ENCODE measurements at places on chromosomes 5 and 9. TPM values are rescaled to one million over a fixed set of nuclear protein-coding genes. Genes with fewer than 3 reads are reported as not detected.
A peak's percentile ranks its signal among the peaks of the same experiment; 100 is the strongest.

GRCh38 chr9:68476847-68477246 lies 63.8 kb downstream of the TMEM252 start:
- H3K36me3 ChIP-seq: no peaks in the 10 kb centered on the region
- no peak overlapping the region for H3K27ac ChIP-seq
- no peaks in the 10 kb centered on the region for H3K4me1 ChIP-seq
- H3K4me3 ChIP-seq: no peak overlapping the region

DNA sequence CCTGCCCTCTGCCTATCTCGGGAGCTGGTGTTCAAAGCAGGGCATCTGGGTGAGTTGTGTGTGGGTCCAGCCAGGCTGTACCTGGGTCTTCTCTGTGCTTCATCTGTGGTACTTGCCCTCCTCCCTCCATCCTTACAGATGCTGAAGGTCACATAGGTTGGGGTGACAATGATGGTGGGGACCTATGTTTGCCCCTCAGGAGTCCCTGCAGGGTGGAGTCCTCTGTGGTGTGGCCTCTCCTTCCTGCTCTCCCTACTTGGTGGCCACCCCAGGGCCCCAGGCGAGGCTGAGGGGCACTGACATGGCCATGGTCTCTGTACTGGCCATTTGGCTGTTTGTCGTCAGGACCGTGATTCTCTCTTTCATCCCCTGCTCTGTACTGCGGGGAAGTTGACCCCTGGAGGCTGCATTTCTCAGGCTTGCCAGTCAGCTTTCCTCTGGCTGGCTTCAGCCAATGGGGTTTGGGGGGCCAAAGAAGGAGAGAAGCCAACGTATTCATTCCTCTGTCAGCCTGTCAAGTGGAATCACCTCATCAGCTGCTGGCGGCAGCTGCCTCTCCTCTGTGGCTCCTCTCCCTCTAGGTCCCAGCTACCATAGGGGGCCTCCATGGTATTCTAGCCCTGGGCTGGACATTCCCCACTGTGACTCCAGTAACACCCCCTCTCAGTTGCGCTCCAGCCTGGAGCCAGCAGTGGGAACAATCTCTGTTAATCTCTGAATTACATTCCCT lies 4.6 kb downstream of the DCANP1 start:
- H3K36me3 ChIP-seq: no peaks in the 10 kb centered on the region
- H3K27ac ChIP-seq: no peak overlapping the region
- H3K4me1 ChIP-seq: no peaks in the 10 kb centered on the region
- DNase-seq: no peak
- no peak overlapping the region for H3K4me3 ChIP-seq
- peaks cover 4% of the 10 kb centered on the region for H3K27me3 ChIP-seq

Gene NME5
- total RNA-seq: not detected

DNA sequence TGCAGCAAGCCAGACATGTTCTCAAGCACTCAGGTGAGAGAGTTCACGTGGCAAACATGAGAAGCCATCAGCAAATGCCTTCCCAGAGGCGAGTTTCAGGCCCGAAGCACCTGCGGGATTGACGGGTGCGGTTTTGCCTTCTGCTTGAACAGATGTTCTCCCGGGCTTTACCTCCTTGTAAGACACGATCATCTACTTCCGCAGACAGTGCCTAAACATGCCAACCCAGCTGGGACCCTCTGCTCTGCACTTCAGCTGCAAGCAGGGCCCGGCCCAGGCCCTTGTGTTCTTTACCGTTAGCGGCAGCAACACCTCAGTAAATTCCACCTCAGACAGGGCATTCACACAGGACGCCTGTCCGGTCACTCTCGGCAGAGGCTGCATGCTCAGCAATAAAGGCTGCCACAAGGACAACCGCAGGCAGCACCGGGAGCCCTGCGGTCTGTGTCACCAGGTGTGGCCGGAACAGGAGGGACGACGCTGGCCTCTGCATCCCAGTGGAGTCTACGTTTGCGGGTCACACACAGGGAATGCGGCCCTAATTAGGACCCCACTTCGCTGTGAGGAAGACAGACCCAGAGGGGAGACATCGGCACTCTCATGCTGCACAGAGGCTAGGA lies 139.6 kb downstream of the ROR2 start:
- no peak overlapping the region for H3K4me3 ChIP-seq
- H3K27ac ChIP-seq: no peak overlapping the region
- H3K36me3 ChIP-seq: no peaks in the 10 kb centered on the region
- no peaks in the 10 kb centered on the region for H3K4me1 ChIP-seq
- peaks cover 2% of the 10 kb centered on the region for H3K27me3 ChIP-seq

- H3K27me3 ChIP-seq: no peaks in the 10 kb centered on the region
- no peak for DNase-seq
- H3K27ac ChIP-seq: peak overlapping the region; percentile 40
- peaks cover 45% of the 10 kb centered on the region for H3K36me3 ChIP-seq
Observed at GRCh38 chr9:110083866-110084265, 124.1 kb downstream of the C9orf152 start.

Gene IL5
- total RNA-seq: 113 TPM

- H3K4me1 ChIP-seq: peaks cover 9% of the 10 kb centered on the region
- no peaks in the 10 kb centered on the region for H3K36me3 ChIP-seq
- no peak overlapping the region for H3K4me3 ChIP-seq
- no peak overlapping the region for H3K27ac ChIP-seq
- H3K27me3 ChIP-seq: peaks cover 4% of the 10 kb centered on the region
- no peak for DNase-seq
Observed at GRCh38 chr5:96838201-96839070, 30.7 kb upstream of the ERAP1 start.

Gene MEF2C
- 0.25 TPM for total RNA-seq

DNA sequence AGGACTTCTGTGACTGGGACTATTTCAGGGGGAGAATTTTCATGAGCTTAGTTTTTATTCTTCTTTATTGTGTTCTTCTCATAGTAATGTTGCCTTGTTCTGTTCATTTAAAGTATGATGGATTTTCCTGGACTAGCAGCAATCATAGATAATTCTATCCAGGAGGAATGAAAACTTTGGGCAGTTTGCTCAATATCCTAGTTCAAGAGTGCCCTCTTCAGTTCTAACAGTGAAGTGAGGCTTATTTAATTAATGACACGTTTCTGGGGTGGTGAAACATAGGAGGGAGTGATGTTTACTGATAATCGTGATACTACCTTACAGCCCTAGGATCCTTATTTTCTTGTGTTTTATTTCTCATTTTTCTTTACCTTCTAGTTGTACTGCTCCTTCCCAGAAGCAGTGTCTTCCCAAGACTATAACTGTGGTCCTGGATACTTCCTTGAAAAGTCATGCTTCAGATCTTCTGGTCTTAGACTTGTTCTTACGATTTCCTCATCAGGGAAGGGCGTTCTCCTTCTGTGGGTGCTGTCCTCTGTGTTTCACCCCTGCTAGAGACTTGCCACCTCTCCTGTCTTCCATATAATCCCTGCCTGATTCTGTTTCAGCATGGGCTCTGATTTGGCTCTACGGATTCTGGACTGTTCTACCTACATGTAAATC lies 57.4 kb downstream of the CFAP95 start:
- H3K4me3 ChIP-seq: no peak overlapping the region
- no peak overlapping the region for H3K27ac ChIP-seq
- no peak for DNase-seq
- peaks cover 27% of the 10 kb centered on the region for H3K27me3 ChIP-seq

- H3K4me3 ChIP-seq: no peak overlapping the region
- H3K27me3 ChIP-seq: peaks cover 49% of the 10 kb centered on the region
- H3K36me3 ChIP-seq: no peaks in the 10 kb centered on the region
- no peak overlapping the region for H3K27ac ChIP-seq
- peaks cover 2% of the 10 kb centered on the region for H3K4me1 ChIP-seq
Observed at GRCh38 chr9:21434202-21435014, 5.8 kb upstream of the IFNA1 start.

DNA sequence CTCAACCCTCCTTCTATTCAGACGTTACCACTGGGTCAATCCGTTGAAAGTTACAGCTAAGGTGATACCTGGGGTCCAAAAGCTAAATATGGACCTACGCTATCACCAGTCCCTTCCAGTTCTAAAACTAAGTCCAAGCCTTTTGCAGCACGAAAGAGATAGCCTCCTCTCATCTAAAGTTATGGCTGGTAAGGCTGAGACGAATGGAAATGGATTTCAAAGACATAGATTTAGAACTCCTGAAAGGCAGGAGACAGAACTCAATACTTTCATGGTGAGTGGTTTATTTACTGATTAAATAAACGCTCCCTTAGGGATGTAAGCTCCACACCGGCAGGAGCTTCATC lies 751 bp upstream of the RIC1 start:
- peaks cover 52% of the 10 kb centered on the region for H3K4me1 ChIP-seq
- peaks cover 21% of the 10 kb centered on the region for H3K36me3 ChIP-seq
- no peaks in the 10 kb centered on the region for H3K27me3 ChIP-seq
- H3K4me3 ChIP-seq: peak overlapping the region; percentile 98
- peak overlapping the region; percentile 97 for H3K27ac ChIP-seq

DNA sequence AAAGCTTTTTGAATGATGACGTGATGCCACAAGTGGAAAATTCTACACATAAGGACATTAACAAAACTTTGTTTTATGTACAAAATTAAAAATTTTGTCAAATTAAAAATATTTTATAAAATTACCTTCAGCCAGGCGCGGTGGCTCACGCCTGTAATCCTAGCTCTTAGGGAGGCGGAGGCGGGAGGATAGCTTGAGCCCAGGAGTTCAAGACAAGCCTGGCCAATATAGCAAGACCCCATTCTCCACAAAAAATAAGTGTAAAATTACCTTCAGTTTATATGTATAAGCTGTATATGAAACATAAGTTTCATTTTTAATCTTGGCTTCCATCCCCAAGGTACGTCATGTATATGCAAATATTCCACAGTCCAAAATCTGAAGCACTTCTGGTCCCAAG lies 40.9 kb downstream of the CDK7 start:
- no peak overlapping the region for H3K27ac ChIP-seq
- H3K27me3 ChIP-seq: no peaks in the 10 kb centered on the region
- H3K36me3 ChIP-seq: peaks cover 50% of the 10 kb centered on the region
- H3K4me3 ChIP-seq: no peak overlapping the region
- DNase-seq: no peak
- H3K4me1 ChIP-seq: peaks cover 5% of the 10 kb centered on the region

GRCh38 chr9:98964201-98964600 lies 20.5 kb downstream of the COL15A1 start:
- no peak overlapping the region for H3K27ac ChIP-seq
- no peak overlapping the region for H3K4me3 ChIP-seq
- peaks cover 9% of the 10 kb centered on the region for H3K27me3 ChIP-seq
- H3K4me1 ChIP-seq: no peaks in the 10 kb centered on the region

DNA sequence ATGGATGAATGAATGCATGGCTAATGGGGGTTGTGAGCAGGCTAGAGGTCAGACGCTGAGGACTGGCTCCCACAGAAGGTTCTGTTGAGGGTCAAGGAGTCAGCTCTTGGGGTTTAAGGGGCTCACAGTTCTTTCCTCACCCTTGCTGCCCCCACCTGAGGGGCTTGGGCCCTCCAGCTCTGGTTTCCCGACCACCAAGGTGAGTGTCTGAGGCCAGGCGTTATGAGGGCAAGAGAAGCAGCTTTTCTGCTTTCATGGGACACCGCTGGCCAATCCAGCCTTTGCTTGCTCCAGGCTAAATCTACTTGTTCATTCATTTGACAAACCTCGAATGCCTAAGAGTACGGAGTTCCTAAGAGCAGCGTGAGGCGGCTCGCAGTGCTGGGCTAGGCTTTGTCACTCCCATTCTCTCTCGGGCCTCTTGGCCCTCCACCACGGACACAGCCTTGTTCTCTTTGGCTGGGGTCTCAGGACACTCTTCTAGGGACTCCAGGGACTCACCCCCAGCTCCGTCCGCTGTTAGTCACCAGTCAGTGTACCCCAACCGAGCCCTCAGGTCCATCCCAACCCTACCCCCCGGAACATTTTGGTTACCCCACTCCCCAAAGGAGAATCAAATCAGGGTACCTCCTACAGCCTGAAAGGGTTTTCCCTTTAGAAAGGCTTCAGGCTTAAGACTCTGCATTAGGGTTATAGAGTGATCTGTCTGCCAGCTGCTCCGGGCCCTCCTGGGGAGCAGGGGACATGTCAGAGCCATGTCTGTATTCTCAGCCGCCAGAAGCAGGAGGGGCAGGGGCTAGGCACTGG lies 210.1 kb upstream of the MVB12B start:
- H3K4me1 ChIP-seq: no peaks in the 10 kb centered on the region
- DNase-seq: no peak
- no peak overlapping the region for H3K4me3 ChIP-seq
- H3K27me3 ChIP-seq: peaks cover 6% of the 10 kb centered on the region
- H3K27ac ChIP-seq: no peak overlapping the region

Gene SGCD
- not detected for total RNA-seq

Gene CEL
- 2.1 TPM for total RNA-seq

Gene CDH10
- total RNA-seq: not detected

DNA sequence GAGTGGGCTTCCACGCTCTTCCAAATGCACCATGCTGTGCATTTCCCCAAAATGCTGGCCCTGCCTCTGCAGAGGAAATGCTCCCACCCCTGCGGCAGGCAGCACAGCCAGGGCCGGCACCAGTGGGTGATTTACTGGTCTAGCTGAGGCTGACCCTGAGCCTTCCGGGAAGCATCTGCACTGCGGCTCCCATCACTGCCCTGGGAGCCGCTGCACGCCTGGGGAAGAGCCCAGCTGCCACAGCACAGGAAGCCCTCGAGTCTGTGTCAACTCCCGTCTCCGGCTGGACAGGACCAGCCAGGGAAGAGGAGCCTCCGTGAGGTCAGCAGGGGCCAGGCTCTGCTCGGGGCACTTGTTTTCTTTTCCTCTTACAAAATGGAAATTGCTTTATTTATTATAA lies 25.1 kb upstream of the EEIG1 start:
- H3K36me3 ChIP-seq: peaks cover 14% of the 10 kb centered on the region
- no peak overlapping the region for H3K4me3 ChIP-seq
- peaks cover 2% of the 10 kb centered on the region for H3K27me3 ChIP-seq
- DNase-seq: no peak
- H3K4me1 ChIP-seq: peaks cover 28% of the 10 kb centered on the region
- H3K27ac ChIP-seq: no peak overlapping the region

Gene QRFP
- total RNA-seq: not detected

Gene ADRA1B
- total RNA-seq: not detected

DNA sequence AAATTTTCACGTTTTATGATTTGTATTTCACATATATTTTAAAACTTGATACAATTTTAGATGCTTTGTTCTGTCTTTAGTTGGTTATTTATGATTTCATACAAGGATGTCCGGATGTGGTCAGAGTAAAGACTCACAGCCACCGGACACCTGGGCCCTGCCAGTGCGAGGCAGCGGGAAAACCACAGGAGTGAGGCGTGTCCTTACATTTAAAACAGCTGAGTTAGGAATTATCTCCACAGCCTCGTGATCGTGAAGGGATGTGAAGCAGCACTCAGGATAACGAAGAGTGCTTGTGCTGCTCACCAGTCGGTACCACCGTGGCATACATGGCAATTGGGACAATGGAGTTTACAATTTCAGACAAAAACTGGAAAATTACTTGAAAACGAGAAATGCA lies 14.0 kb downstream of the SNX18 start:
- H3K27me3 ChIP-seq: no peaks in the 10 kb centered on the region
- DNase-seq: no peak
- H3K27ac ChIP-seq: no peak overlapping the region
- H3K36me3 ChIP-seq: peaks cover 25% of the 10 kb centered on the region
- H3K4me1 ChIP-seq: peaks cover 14% of the 10 kb centered on the region
- no peak overlapping the region for H3K4me3 ChIP-seq

DNA sequence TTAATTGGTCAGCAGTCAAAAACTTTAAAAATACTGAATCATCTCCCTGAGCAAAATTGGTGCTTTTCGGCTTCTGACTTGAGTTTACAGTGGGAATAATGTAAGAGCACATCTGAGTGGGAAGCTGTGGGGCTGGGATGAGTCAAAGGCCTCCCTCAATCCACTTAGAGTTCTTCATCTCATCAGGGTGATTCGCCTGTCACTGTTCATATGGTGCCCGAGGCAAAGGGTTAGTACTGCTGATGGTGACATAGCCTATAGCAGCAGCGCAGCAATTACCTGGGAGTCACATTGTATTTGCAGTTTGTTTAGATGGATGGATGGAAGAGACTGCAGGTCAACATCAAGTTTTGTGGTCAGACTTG lies 113.8 kb upstream of the ZNF608 start:
- DNase-seq: no peak
- H3K36me3 ChIP-seq: no peaks in the 10 kb centered on the region
- no peak overlapping the region for H3K27ac ChIP-seq
- H3K27me3 ChIP-seq: no peaks in the 10 kb centered on the region

Measured in activated T-helper 2 cell treated with anti-CD3 and anti-CD28 coated beads, Interferon-gamma antibody, Interleukin-2, Interleukin-4, amounts not matched to agents 10 μg/mL and 5 μg/mL and 100 μg/mL, durations not matched to agents 14 hours and 24 hours and 36 hours (primary cell).